ENCODE measurements at places on chromosomes 11 and 22.

DNA sequence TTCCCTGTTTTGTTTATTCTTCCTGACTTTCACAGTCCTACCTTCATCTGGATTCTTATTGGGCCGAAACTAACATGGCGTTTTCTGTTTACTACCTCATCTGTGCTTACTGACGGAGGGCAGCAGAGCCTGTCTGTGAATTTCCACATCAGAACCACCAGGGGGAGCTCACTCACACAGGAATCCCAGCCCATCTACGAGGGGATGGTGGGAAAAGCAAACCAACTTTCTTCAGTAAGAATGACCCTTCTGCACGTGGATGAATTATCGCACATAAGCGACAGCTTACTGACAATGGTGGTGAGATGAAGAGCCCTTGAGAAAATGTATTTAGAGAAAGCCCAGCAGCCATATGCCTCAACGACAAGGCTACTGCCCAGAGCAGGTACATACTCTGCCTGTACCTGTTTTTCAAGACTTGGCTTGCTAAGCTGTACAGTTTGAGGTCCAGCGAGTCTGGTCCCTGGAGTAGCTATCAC, 42.5 kb downstream of the LARGE2 start:
- DNase-seq: peak; percentile 68

DNA sequence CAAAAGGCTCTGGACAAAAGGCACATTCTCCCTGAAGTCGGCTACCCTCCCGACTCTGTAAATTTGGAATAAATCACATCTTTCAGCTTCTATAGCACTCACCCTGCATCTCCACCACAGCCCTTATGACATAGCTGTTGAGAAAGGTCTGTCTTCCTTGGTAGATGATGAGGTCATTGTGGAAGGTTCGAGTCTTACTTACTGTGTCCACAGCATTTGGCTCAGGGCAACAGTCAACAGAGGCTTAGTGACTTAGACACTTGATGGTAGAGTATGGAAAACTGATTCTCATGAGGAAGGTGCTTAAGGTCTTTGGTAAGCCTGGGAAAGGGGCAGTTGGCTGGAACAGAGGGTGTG, 45.6 kb downstream of the PTPRJ start:
- no peak for DNase-seq

DNA sequence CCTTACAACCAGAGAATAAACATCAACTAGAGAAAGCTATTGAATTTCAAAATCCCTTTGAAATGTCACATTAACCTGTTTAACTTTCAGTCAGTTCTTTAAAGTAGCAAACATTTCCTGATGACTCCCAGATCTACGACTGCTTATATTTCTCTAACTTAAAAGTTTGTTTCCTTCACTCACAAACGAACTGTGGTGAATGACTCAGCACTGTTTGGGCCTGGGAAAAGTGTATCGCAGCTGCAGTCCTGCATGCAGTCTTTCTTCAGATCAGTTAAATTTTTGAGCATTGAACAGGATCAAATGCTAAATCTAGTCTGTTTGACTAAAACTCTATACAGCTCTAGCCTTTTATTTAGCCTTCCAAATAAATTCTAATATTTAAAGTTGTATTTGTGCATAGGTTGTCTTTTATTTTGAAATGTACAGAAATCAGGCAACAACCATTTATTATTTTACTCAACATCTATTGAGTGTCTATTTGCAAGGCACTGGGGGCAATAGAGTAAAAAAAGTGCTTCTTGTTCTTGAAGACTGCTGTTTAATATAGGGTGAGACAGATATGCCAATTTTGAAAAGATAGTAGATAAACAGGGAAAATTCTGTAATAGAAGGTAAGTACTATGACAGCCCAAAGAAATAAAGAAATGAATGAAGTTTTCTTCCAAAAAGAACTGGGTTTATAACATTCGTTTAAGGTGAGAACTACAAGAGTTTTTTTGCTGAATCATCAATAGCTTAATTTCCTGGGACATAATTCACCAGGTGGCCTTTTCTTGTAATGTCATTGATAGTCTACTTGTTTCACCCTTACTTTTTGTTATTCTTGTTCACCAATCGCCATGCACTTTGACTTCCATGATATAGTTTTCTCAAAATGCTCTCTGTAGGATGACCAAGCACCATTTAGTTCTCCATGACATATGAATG, 235.4 kb downstream of the METTL15 start:
- no peak for DNase-seq

GRCh38 chr22:42608823-42609361, 5.8 kb downstream of the POLDIP3 start:
- no peak for DNase-seq

DNA sequence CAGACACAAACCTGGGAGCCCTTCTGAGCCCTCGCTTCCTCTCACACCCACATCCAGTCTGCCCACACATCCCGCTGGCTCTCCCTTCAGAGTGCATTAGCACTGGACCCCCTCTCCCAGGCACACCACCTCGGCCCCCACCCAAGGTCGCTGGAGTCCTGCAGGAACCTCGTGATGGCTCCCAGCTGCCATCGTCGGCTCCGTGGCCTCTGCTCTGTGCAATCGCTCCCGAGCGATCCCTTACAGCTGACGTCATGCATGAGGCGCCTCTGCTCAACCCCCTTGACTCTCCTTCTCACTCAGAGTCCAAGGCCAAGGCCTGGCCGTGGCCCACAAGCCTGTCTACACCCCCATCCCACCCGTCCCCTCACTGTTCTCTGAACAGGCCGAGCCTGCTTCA, 183.9 kb downstream of the EFCAB6 start:
- DNase-seq: no peak

DNA sequence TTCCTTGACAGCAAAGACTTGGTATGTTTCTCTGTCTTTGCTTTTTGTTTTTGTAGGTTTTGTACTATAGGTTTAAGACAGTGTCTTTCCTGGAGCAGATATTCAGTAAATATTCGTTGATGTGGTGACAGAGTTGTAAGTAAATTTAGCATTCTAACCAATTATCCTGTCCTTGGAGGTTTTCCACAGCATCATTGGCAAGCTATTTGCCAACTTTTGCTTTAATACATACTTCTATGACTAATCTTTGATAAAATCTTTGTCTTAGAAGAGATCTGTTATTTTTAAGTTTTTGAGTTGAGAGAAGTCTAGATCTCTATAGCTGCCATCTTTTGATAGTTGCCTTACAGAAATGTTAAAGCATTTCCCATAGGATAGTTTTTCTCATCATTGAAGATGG, 3.8 kb downstream of the USP47 start:
- no peak for DNase-seq

DNA sequence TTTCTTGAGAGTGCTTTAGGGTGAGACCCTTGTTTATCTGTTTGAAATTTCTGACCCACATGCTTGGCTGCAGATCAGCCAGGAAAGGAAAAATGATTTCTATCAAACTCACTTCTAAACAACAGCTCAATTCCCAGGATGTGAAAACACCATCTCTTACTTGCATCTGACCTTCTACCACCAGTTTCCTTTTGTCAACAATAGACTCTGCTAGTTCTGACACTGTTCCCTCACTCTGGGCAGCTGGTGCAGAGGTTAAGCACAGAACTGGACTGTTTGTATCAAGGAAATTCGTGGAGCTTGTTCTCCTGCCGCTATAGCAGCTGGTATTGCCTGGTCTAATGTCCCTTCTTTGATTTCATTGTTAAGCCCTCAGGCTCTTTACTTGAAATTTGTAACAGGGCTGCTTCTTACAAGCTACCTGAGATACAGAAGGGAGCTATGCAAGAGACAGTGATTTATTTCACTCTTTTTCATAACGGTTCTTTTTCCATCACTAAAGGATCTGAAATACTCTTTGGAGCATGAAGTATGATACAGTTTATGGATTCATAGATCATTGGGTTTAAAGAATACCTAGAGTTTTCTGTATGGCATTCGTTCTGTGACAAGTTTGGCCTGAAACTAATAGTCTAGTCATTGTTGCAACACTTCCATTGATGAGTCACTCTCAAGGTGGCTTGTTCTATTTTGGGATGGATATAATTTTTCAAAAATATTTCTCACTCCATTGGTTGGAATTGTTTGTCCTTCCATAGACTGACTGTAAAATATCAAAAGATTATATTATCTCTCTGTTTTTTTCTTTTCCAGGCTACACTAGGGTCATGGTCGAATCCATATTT, 178.2 kb upstream of the ZC3H12C start:
- DNase-seq: no peak

GRCh38 chr11:58928691-58929090, 10.6 kb upstream of the GLYATL1 start:
- peak; percentile 32 for DNase-seq

- no peak for DNase-seq
Measured at GRCh38 chr11:77096591-77097019, 6.0 kb upstream of the OMP start.

DNA sequence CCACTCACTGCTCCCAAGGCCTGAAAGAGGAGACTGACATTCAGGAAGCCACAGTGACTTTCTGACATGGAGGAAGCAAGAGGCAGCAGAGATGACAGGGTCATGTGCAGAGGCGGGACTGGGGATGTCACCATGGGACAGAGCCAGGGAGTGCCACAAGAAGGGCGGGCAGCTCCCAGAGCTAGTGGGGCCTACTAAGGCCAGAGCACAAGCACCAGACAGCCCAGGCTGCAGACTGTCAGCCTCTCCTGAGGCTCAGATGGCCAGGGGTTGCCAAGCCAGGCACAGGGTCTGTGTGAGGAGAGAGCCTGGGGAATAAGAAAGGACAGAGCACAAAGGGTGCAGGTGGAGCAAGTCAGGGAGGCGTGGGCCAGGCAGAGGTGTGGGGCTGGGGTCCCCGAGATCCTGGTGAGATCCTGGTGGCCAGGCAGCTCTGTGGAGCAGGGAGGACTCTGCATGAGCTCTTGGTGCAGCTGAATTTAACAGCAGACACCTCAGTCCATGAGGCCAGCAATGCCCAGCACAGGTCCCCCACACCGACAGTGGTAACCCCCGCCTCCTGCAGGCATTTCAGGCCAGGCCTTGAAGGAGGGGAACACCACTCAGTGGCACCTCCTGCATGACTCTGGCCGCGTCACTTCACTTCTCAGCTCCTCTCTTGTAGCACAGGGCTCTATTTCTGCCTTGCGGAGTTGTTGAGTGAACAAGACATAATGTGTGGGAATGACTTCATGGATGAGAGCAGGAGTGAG, 52.3 kb downstream of the SGSM3 start:
- no peak for DNase-seq

DNA sequence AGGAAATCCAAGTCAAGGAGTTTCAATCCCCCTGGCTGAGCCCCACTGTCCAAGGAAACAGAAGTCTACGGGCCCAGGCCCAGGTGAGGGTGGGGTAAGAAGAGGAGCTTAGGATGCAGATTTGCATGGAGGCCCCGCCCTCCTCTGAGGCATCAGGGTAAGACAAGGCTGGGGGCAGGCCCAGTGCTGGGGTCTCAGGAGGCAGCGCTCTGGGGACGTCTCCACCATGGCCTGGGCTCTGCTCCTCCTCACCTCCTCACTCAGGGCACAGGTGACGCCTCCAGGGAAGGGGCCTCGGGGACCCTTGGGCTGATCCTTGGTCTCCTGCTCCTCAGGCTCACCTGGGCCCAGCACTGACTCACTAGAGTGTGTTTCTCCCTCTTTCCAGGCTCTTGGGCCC, 31.3 kb upstream of the IGLL5 start:
- DNase-seq: no peak

GRCh38 chr11:126163074-126163700, 48.3 kb downstream of the RPUSD4 start:
- DNase-seq: no peak

- no peak for DNase-seq
Measured at GRCh38 chr11:19934828-19935259, 222.2 kb downstream of the NAV2 start.
